Cardiac fibroblast (primary cell): ENCODE measurements at places on chromosomes 1 and 21.
A peak's percentile ranks its signal among the peaks of the same experiment; 100 is the strongest.

- DNase-seq = no peak
Observed at GRCh38 chr1:40633931-40634376, 31.5 kb downstream of the RIMS3 start.

DNA sequence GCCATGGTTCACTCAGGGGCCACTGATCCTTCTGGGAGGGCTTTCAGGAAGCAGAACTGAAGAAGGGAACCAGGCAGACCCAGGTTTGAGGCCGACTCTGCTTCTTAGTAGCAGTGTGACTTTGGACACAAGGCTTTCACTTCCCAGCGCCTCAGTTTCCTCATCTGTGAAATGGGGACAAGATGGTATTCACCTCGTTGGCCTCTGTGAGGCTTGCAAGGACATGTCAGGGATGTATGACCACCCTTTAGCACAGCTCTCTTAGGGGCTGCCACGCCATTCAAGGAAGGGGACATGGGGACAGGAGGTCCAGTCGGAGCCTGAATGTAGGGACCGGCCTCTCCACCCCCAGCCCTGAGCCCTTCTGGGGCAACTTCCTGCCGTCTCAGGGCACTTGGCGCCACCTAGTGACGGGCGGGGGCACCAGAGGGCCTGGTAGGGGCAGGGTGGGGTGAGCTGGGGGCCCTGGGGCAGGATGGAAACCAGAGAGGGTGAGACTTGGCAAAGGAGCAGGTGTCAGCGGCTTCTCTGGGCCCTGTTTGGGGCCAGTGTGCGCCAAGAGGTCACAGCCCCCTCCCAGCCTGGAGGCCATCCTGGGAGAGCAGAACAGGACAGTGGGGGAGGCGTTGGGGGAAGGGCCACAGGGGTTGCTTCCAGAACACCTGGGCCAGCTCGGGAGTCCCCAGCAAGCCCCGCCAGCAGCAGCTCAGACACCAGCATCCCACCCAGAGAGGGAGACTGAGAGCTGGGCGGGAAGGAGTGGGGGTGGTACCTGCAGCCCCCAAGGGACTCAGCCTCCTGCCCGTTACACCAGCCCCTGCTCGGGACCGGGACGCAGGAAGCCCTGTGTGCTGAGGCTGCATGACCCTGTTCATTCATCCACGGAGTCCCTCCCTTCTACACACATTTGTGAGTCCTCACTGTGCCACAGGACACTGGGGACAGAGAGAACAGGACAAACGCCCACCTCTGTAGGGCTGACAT is 102.5 kb upstream of the TARDBP start:
- DNase-seq = peak; percentile 38

DNA sequence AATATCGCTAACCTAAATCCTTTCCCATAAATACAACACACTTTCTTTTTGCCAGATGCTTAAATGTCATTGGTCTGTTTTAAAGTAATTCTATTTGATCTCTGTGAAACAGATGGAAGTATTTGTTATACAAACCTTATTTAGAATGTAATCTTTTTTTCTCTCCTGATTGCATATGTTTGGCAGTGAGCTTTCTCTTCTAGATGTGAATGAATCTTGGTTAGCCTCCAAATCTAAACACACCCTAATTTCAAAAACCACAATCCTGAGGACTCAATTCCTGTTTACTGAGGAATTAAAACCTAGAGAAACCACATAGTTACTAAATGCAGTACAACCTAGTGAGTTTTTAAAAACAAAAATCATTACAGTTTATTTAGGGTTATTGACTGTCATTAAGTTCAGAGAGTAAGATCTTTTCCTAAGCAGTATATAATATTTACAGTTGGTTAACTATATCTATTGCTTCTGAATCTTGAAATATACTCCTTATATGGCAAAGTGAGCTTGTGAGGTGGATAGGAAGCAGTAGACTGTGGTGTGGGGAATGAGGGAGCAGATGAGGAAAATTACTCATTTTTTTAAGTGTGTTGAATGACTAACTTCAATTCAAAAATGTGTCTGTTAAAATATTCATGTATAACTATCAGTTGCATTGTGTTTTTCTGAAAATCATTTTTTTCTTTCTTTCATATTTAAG is 218.7 kb downstream of the FMN2 start:
- peak; percentile 66 for DNase-seq

GRCh38 chr21:40902299-40902698 is 55.3 kb upstream of the DSCAM start:
- DNase-seq = no peak

DNA sequence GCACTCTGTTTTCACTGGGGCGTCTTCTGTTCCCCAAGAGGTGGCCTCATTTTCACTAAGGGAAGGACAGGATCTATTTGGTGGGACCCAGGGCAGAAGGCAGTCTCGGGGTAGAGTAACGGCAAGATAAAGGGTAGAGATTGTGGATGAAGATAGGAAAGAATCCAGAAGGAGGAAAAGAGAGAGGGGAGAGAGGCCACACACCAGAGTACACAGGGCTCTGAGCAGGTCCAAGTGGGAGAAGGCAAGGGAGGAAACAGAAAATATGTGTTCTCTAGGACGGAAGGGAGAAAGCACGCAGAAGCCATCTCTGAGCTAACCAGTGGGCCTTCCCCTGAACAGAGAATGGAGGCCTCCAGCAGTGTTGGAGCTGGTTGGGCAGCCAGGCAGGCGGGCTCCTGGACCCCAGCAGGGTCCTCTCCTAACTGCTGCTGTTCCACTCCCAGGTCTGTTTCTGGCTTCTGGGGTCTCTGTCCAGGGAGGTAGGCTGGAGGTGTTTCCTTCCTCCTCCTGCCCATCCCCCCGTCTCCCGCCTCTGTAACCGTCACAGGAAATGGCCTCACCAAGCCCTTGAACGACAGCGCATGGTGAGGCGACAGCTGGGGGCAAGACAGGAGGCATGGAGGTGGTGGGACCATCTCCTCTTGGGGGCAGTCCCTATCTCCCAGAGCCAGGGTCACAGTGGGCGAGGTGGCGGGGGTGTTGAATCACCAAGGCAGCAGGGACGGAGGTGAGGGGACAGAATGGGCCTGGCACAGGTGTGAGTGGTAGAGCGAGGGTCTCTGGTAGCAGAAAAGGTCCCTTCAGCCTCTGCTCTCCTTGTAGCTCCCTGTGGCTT is 649 bp downstream of the PTPN7 start:
- no peak for DNase-seq
